ENCODE measurements at places on chromosomes 1 and 21.

- no peak for DNase-seq
These were observed 120.7 kb downstream of the CNIH3 start for GRCh38 chr1:224736619-224737352.

DNA sequence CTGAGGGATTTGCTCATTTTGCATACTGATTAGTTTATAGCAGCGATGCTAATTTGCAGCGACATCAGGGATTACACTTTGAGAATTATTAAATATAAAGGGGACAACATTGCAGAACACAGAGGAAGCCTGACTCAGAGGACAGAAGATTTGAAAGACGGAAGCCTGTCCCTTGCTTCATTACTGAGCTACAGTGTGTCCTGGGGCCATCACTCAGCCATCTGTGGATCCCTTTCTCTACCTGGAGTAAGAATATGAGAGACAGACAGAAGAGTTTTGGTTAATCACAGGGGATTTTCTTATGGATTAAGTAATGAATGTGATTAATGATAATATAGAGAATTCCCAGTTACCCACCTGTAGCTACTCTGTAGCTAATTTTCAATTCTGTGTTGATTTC, 134.7 kb downstream of the DISC1 start:
- DNase-seq = no peak

DNA sequence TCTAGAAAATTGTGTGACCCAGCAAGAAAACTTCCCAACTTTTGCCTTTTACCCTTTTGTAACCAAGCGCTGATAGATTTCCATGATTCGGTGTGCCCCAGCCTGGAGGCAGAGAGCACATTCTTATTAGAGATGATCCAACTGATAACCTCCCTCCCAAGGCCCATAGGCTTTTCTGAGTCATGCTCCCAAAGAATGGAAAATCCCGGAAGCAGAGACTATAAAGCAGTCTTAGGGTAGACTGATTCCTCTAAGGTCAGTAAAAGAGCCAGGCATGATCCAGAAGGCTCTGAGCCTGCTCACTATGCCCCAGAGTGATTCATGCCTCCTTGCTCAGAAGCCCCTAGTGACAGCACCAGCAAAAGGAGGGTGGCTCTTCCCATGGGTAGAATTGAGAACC, 4.3 kb downstream of the CAMK1G start:
- no peak for DNase-seq

GRCh38 chr1:171754971-171755370, 13.1 kb upstream of the VAMP4 start:
- no peak for DNase-seq
